Activated CD4-positive, alpha-beta T cell treated with anti-CD3 and anti-CD28 coated beads for 24 hours (primary cell): ENCODE measurements at places on chromosomes 16 and 17.

DNA sequence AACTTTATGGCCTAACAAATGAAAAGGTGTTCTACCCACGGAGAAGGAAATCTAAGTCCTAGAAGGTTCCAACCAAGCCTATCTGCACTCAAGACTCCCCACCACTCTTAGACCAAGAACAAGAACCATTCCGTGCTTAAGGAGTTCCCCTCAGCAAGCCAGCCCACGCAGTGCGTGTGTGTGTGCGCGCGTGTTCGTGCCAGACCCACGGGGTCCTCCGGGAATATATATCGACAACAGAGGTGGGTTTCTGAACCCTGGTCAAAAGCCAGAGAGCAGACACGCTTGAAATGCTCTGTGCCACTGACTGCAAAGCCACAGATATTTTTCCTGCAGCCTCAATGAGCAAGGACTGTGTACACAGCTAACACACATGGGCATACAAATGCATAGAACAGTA, 70.7 kb downstream of the SLC39A11 start:
- DNase-seq, result no peak

DNA sequence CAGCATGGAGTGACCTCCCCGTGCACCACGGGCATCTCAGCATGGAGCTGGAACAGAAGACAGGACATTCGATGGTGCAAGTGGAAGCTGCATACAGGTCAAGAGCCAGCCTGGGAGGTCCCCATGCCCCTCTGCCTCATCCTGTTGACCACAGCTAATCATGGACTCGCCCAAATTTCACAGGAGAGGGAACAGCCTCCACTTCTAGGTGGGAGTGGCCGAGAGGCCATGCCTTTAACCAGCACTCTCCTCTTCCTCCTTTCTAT, 3.8 kb upstream of the SLC47A2 start:
- DNase-seq, result no peak

DNA sequence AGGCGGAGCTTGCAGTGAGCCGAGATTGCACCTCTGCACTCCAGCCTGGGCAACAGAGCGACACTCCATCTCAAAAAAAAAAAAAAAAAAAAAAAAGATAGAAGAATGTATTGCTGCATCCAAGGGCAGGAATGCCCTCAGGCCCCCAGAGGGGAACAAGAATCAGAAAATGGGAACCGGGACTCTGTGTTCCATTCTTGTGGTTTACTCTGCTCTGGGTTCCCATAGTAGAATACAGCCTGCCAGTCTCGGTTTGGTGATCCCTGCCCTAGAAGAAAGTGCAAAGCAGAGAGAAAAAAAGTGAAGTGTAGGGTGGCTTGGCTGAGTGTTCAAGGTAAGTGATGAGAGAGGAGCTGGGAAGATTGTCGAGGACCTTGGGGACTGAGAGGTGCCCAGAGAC, 27.4 kb upstream of the KDM6B start:
- DNase-seq, result no peak

GRCh38 chr17:31388770-31389656, 2.5 kb upstream of the RAB11FIP4 start:
- peak; percentile 33 for DNase-seq

GRCh38 chr16:77974883-77975282, 47.5 kb upstream of the CLEC3A start:
- DNase-seq, result no peak

DNA sequence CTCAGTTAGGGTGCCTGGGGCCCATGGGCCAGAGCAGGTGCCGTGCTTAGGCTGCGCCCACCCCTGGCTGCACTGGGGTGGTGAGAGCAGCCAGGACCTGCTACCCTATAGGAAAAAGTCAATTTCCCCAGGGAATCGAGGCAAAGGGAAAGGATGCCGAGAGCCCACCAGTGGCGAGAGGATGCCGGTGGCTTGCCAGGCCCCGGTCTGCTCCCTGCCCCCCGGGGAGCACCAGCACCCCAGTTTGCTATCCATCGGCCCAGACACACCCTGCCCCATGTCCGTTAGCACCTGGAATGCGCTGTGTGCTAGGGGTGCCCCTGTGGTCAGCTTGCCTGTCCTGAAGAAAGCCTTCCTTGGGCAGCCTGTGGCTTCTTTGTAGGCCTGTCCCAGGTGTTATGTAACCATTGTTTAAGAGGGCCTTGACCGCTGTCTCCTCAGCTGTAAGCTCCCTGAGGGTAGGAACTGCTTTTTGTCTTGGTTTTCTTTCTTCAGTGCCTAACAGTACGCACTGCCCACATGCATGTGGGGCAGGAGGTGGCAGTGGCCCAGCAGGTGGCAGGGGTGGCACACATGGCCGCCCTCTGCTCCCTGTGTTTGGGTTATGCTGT, 40.8 kb downstream of the NT5M start:
- no peak for DNase-seq

DNA sequence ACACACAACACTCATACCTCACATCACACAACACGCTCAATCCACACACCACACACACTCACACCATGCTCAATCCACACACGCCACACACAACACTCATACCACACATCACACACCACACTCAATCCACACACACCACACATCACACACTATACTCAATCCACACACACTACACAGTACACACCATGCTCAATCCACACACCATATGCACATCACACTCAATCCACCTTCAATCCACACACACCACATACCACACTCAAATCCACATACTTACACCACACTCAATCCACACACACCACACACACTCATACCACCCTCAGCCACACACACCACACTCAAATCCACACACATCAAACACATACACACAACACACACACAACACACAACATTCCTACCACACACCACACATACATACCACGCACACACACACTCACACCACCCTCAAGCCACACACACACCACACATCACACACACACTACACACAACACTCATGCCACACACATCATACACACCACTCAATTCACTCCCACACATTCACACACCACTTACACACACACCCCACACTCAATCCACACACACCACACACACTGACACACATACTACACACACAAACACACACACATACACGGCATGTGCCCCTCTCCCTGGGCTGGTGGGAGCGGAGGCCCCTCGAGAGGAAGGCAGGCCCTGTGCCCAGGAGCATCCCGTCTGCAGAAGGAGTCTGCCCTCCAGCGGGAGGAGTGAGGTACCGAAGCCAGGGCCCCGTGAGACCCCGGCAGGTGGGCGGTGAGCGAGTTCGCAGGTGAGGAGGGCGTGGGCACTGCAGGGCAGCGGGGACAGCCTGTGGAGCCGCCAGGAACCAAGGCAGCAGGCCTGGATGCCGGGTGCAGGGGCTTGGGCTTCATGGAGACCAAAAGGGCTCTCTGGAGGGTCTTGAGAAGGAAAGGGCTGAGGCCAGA, 33.1 kb upstream of the RPTOR start:
- no peak for DNase-seq

- DNase-seq, result no peak
These were observed 30.4 kb upstream of the ERN1 start for GRCh38 chr17:64160378-64160777.

DNA sequence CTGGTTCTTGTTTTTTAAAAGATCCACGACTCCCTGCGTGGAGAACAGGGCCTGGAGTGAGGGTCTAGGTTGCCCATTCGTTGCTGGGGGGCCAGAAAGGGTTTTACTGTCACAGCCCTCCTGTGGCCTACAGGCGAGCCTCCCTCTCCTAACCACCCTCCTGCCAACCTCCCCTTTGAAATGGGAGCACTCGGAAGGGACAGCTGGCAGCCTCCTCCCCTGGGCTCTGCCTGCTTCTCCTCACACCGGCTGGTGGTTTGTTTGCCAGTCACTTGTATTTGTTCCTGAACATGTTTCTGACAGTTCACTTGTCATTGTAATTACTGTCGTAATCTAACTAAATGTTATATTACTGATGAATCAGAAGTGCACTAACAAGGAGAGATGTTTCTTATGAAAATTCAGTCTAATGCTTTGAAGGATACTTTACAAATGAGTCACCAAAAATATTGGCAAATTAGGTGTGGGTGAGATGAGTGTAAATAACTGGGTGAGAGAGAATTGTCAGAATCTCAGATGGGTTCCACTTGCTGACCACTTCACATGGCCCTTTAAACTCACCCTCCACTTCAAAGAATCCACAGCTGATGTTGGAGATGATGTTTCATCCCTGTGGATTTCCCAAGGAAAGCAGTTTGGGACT, 2.7 kb upstream of the SPPL2C start:
- DNase-seq, result no peak

GRCh38 chr16:2432286-2432685, 3.0 kb downstream of the CCNF start:
- DNase-seq, result no peak

DNA sequence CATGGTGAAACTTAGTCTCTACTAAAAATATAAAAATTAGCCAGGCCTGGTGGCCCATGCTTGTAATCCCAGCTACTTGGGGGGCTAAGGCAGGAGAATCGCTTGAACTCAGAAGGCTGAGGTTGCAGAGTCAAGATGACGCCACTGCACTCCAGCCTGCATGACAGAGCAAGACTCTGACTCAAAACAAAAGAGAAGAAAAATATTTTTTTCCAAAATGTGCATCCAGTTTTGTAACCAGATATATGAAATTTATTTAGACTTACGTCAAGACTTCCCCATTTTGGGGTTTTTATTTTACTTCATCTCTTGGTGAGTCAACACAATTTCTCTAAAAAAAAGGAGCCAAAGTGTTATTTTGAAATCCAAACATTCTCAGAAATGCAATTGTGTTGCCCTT, 5.5 kb upstream of the TM4SF5 start:
- no peak for DNase-seq

GRCh38 chr17:49971848-49972485, 3.0 kb downstream of the DLX4 start:
- no peak for DNase-seq

GRCh38 chr16:11004351-11004750, 60.0 kb downstream of the CLEC16A start:
- DNase-seq, result no peak

DNA sequence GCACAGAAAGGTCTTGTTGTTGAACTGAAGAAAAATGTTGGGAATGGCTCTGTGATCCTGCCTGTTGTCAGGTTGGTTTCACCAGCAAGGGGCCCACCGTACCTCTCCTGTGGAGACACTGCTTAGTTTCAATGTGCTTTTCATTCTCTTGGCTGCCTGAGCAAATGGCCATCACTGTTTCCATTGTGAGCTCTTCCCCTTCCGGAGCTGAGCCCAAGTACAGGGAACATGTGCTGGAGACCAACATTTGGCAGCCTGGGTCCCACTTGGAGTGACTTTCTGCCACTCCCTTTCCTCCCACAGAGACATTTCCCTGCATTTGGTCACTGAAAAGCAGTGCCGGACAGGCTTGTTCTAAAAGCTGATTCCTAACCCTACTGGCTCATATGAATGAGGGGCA, 23.1 kb downstream of the GABARAPL2 start:
- DNase-seq, result no peak

GRCh38 chr17:6323626-6324356, 111.1 kb downstream of the AIPL1 start:
- DNase-seq, result no peak

DNA sequence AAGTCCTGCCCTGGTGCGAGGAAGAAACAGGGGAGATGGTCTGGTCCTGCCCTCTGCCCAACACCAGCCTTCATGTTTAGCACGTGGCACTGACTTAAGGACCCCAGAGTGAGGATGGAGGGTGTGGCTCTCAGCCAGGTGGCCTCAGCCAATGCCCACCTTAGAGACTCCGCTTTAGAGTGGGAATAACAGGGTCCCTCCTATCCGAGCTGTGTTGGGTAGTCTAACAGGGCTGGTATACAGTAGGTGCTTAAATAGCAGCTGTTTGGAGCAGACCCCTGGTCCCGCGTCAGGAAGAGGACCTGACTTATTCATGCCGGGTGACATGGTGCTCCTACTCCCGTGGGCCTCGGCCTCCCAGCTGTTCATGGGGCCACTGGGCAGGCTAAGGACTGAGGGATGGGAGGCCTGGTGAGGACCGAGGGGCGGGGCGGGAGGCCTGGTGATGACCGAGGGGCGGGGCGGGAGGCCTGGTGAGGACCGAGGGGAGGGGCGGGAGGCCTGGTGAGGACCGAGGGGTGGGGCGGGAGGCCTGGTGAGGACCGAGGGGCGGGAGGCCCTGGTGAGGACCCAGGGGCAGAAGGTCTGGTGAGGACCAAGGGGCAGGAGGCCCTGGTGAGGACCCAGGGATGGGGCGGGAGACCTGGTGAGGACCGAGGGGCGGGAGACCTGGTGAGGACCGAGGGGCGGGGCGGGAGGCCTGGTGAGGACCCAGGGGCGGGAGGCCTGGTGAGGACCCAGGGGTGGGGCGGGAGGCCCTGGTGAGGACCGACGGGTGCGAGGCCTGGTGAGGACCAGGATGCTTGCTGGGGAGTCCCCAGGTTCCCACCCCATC, 7.6 kb downstream of the ZFPM1 start:
- no peak for DNase-seq

DNA sequence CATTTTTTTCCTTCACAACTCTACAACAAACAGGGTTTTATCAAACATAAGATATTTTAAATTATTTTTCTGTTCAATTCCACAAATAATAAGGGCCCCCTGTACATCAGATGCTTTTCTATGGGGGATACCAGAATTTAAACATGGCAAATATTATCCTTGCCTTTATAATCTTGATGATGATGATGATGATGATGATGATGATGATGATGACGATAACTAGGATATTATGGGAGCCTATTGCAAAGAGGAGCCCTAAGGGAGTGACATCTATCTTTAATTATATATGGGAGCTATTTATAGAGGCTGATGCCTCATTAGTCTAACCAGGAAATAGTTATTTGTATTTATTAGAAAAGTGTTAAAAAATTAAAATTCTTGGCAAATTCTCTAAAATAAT, 6.8 kb downstream of the MEIOC start:
- DNase-seq, result no peak

GRCh38 chr16:3013491-3013951, 798 bp downstream of the CLDN9 start:
- DNase-seq, result no peak

DNA sequence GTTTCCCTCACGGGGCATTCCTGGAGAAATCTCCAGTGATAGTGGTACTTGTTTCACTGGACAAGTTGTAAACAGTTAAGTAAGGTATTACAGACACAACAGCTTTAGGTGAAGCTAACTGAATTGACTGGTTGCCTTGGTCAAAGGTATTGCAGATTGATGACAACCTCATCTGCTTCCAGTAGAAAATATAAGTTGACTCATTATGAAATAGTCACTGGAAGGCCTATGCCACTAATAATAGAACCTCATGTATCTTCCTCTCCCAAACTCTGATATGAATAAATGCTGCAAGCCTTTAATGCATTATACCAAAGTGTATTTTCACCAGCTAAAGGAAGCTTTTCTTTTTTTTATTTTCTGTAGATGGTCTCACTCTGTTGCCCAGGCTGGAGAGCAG, 44.8 kb downstream of the GLG1 start:
- no peak for DNase-seq

- DNase-seq, result no peak
These were observed 5.0 kb downstream of the GCGR start for GRCh38 chr17:81808778-81809555.
